ENCODE measurements at places on chromosomes 1 and 21.

DNA sequence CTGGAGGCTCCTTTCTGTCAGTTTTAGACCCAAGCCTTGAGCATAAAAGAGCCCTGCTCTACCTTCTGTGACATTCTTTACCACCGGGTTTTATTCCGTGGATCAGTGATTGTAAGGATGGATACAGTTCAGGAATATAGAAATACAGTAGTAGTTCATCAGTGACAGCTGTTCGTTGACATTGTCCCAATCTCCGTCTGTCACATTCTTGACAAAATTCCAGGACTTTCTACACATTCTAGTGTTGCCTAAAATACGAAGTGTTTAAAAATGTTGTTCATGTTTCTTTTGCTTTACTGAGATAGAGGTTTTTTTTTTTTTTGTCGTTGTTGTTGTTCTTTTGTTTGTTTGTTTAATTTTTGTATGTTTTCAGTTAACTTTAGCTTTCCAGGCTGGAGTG is 29.9 kb downstream of the MAP10 start:
- no peak for DNase-seq

GRCh38 chr1:74468982-74469603 is 43.3 kb downstream of the LRRC53 start:
- no peak for DNase-seq

GRCh38 chr1:231162297-231162969 is 575 bp downstream of the TRIM67 start:
- DNase-seq = peak; percentile 16

DNA sequence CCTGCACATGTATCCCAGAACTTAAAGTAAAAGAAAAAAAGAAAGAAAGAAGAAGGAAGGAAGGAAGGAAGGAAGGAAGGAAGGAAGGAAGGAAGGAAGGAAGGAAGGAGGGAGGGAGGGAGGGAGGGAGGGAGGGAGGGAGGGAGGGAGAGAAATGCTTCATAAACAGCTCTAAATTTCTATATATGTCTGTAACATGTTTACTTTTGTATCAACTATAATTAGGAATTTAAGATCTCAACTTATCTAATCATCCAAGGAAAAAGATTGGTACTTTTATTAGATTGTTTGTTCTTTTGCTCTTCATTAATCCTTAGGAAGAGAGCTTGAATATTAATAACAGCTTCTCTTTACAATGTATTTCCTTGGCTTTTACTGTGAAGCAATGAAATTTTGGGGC is 195.4 kb upstream of the PRMT6 start:
- DNase-seq = no peak

DNA sequence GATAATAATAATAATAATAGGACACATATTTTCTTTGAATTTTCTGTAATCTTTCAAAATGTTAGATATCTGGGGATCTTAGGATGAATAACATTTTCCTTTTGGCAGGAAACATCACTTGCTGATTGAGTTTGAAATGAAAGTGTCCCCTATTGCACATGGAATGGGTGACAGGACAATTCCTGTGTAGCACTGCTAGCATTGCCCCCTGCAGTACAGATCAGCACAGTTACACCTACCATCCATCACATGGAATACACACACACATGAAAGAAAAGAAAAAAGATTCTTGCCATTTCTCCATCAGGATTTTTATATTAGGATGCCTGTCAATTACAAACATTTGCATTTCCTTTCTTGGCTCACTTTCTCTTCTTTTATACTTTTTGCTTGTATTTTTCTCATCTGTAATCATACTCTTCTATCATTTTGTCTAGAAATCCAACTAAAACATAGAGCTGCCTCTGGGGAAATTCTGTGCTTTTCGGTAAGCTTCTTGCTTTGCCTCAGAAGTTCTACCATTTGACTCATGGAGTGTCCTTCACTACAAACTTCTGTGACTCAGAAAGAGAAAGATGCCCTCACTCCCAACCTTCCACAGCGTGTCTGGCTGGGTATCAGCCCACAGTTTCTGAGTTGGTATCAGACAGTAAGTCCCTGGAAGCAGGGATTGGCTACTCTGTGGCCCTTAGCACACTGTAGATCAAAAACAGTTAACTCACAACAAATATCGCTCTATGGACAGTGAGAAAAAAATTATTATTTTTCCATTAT is 641.2 kb downstream of the PTPRC start:
- DNase-seq = no peak

DNA sequence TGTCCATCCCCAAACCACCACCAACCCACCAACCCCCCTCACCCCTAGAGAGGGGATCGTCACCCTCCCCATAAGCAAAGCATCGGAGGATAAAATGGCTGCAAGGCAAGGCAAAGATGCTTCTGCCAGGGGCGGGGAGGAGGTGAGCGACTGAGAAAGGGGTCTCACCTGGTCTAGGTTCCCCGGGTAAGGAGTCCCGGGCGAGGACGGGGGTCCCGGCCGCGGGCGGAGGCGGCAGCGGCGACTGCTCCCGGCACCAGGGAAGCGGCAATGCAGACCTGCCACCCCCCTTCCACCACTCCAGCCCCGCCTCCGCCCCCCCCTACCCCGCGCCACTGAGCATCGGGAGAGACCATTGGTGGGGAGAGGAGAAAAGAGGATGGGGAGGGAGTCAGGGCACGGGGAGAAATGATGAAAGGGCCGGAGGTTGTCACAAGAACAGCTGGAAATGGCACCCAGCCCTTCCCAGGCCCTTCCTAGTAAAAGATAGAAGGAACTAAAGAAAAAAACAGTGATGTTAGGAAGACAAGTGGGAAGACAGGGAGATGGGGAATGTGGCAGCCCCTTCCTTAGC is at the start of gene SV2A:
SV2A (minus strand) TSS at position 274 of the 574 bp plus-strand sequence. CDS start 4,004 bp downstream, outside the sequence.
- DNase-seq = no peak

DNA sequence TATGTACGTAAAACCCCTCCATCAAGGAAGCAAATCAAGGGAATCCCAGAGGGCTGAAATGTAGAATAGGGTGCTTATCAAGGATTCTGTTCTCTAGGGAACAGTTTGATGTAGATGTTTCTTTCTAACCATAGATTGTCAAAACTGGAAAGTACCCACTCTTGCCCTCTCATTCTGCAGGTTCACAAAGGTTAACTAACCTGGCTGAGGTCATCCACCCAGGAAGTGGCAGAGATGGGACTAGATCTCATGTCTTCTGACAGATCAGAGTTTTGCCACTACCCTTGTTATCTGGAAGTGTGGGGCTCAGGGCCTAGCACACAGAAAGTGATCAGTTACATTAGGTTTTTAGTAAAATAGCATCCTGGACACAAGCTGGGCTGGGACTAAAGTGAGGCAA is 47.4 kb downstream of the GFI1 start:
- DNase-seq = no peak

DNA sequence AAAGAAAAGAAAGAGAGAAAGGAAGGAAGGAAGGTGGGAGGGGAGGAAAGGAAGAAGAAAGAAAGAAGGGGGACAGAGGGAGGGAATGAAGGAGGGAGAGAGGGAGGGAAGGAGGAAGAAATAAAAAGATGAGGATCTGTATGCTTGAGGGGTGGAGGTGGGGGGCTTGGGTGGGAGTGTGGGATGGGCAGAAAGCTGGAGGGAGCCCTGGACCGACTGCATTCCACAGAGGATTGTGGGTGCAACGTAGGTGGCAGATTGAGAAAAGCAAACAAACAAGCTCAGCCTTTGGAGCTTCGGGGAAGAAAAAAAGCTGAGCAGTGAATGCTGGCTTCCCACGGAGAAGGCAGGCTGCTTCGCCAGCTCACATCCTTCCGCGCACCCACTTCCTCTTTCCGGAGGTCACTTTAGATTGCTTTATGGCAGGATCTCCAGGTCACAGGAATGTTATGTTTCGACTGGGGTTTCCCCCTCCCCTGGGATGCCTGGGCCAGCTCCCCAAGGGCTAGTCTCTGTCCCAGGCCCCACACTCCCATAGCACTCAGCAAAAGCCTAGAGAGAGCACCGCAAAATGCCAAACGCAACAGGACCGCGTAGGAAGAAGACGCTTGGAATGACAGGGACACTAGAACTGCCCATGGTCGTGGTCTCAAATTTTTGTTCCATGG is 20.7 kb upstream of the LGALS8 start:
- DNase-seq = no peak

DNA sequence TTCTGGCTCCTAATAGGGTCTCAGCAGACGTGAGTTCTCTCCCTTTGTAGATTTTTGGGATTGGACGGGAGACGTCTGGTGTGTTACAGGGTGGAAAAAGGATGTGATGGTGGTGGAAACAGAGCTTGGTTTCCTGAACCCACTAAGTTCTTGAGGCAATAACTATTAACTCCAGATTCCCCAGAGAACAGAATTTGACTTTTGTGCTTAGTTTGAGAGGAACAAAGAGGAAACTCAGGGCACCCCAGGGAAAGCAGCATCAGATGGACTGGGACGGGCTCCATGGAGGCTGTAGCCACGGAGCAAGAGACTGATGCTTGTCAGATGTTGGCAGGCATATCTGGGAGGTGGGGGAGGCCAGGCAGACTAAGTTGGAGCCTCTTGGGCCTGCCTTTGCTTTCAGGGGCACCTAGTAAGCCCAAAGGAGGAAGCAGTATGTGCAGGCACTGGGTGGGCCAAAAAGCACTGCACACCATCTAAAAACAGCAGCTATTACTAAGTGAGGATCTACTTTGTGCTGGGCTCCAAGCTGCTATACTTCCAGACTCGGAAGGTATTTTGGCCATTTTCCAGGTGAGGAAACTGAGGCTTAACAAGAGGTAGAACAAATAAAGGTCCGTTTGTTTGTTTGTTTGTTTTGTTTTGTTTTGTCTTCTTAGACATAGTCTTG is 66.9 kb downstream of the EPHB2 start:
- no peak for DNase-seq

DNA sequence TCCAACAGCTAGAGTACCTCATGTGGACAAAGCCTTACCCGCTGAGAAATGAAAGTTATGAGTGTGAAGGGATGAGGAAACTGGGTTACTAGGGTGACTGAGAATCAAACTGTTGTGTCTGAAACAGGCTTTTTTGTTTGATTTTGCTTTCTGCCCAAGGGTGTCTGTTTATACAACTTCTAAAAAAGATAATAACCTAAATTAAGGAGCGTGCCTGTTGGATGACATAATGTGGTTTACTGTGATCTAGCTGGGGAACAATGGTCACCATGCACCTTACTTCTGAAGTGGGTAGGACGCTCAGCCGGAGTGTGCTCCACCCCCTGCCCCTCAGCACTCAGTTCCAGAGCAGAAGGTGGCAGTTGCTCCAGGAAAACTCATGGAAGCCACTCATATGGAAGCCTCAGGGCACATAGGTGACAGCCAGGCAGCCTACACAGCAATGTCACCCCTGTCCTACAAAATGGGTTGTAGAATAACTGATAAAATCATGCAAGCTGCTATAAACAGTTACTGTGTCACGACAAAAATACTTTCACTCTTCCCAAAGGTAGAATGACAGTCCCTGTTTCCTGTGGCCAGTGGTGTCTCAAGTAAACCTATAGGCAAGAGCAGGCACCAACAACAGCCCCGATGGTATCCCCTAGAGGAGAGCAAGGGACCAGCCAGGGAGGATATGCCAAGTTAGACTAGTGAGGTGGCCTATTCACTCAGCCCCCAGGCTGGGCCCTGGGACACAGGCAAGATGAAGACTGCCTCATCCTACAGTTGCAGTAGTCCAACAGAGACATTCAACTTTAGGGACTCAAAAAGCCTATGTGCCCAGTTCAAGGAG is 29.3 kb downstream of the SIPA1L2 start:
- no peak for DNase-seq

DNA sequence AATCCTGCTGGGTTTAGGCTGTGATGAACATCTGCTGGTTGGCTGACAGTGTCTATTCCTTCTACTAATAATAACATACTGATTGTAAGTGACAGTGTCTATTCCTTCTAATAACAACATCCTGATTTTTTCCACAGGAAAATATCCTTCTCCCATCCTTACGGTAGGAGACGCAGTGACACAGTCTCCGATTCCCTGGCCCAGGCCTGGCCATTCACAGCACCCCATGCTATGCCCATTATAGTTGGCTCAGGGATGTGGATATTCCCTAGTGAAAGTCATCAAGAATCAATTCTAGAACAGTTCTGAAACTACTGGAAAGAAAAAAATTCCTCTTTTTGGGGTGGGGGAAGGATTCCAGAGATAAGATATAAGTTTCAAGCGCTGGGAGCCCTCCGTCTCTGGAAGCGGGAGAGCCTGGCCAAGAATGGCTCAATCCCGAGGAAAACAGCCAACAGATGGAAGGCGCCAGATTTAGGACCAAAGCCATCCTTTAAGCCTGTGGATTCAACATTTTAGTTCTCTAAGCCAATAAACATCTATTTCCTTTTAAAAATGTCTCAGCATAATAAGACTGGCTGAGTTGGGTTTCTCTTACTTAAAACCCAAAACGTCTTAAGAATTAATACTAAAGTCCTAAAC is 88.6 kb downstream of the GPATCH2 start:
- DNase-seq = no peak

DNA sequence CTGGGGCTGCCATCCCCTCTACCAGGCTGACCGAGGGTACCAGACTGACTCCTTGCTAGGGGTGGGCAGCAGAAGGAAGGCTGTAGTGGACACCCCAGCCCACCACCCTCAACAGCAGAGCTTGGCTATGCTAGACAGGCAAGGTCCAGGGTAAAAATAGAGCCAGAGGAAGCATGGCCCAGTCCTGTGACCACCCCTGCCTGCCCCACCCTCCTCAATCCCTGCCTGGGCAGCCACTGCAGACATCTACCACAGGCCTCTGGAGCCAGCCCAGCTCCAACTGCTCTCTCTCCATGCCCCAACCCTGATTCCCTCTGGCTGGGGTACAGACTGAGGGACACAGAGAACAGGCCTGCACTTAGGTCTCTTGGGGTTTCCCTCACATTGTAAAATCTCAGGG is 1.7 kb downstream of the S100A1 start:
- DNase-seq = no peak

GRCh38 chr1:228291906-228292608 is 84.2 kb downstream of the OBSCN start:
- DNase-seq = no peak

DNA sequence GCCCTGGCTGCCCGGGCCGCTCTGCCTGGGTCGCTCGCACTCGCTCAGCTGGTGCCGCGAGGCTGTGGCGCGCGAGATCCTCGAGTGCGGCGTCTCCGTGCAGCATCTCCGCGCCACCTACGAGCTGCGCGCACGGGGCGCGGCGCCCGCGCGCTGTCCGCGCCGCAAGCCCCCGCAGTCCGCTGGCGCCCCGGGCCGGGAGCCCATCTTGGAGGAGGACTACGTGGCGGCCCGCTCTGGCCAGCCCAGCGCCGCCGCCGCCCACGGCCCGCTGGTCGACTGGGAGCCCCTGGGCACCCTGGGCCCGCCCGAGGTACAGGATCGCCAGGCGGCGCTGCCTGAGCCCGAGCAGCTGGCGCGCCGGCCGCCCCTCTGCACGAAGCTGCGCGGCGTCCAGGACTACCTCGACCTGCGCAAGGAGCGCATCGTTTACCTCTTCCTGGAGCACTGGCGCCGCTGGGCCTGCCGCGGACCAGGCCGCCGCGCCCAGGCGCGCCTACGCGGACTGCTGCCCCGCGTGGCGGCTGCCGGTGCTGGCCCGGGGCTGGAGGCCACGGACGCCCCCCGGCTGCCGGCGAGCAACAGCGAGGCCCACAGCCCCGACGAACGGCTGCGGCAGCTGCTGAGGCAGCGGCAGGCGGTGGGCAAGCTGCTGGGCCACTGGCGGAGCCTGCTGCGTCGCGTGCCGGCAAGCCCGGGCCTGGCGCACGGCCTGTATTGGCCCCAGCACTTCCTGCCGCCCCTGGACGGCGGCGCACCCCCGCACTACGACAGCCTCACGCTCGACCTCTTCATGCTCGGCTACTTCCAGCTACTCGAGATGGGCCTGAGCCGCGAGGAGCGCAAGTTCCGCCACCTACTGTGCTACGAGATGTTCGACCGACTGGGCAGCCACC is 10.9 kb downstream of the TNFRSF25 start:
- DNase-seq = no peak
